Body of pancreas (tissue), 4 donors: ENCODE measurements at places on chromosomes 3 and 15. TPM values are rescaled to one million over a fixed set of nuclear protein-coding genes. Genes with fewer than 3 reads are reported as not detected.

The KNG1 gene
- not detected for total RNA-seq

- no peak for DNase-seq
- no peaks in the 10 kb centered on the region for H3K27me3 ChIP-seq
- H3K36me3 ChIP-seq = no peaks in the 10 kb centered on the region
- no peak overlapping the region for H3K27ac ChIP-seq
Observed at GRCh38 chr15:40836020-40836419, 7.5 kb upstream of the PPP1R14D start.

DNA sequence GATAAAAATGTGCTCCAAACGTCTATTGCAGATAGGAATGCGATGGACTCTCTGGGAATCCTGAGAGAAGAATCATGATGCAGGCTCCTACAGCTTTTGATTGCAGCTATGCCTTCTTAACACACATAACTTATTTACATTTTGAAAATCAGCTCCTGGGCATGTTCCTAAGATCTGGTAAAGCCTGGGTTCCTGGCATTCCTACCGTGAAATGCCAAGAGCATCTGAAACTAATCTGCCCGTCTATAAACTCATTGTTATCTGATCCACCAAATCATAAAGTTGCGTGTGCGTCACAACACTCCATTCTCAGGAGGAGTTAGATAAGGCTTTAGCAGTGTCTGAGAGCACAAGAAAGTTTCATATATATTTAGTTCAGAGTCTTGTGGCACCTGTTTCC, 79.0 kb upstream of the VGLL3 start:
- no peaks in the 10 kb centered on the region for H3K36me3 ChIP-seq
- no peaks in the 10 kb centered on the region for H3K4me1 ChIP-seq
- no peak for DNase-seq

- no peaks in the 10 kb centered on the region for H3K27me3 ChIP-seq
- peaks cover 75% of the 10 kb centered on the region for H3K4me1 ChIP-seq
- peak; percentile 97 for DNase-seq
- H3K4me3 ChIP-seq = no peak overlapping the region
Observed at GRCh38 chr3:126270145-126270811, 86.9 kb downstream of the KLF15 start.

- no peak overlapping the region for H3K4me3 ChIP-seq
- no peaks in the 10 kb centered on the region for H3K4me1 ChIP-seq
- no peaks in the 10 kb centered on the region for H3K36me3 ChIP-seq
- no peak for DNase-seq
Observed at GRCh38 chr15:81313686-81314085, 10.3 kb downstream of the STARD5 start.

GRCh38 chr3:38739396-38739689, 76.7 kb downstream of the SCN10A start:
- no peaks in the 10 kb centered on the region for H3K36me3 ChIP-seq
- H3K27ac ChIP-seq = no peak overlapping the region
- no peaks in the 10 kb centered on the region for H3K4me1 ChIP-seq
- H3K4me3 ChIP-seq = no peak overlapping the region
